GM18507 (cell line): ENCODE measurements at places on chromosomes 2 and 18.

DNA sequence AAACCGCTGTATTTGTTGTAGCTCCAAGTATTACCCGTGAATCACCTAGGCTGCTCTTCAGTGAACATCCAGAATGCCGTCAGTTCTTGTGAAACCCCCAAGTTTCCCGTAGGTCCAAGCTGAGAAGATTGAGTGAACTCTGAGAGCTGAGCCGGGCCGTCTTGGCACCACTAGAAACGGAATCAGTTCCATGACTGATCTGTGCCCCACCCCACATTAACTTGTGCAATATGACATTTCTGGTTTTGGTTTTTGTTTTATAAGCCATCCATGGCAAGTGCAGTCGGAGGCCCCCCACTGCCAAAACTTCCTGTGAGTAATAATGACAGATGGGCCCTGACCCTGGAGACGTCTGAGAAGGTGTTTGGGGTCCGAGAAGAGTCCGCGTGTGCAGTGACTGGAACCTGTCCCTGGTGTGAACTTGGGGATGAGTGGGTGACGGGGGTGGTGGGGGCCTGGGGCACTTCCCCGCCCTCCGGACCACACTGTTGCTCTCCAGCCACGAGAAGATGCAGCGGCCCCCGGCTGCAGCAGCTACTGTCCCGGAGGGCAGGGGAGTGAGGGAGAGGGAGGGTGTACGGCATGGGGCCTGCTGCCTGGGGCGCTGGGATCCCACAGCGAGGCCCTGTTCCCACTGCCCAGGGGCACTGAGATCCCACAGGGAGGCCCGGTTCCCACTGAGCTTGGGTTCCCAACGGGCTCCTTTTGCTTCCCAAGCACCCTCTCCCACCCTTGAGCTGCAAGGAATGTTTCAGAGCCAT is 26.5 kb downstream of the NFATC1 start:
- DNase-seq = peak; percentile 49

- no peak for DNase-seq
Observed at GRCh38 chr2:11640132-11640531, 29.9 kb downstream of the NTSR2 start.

DNA sequence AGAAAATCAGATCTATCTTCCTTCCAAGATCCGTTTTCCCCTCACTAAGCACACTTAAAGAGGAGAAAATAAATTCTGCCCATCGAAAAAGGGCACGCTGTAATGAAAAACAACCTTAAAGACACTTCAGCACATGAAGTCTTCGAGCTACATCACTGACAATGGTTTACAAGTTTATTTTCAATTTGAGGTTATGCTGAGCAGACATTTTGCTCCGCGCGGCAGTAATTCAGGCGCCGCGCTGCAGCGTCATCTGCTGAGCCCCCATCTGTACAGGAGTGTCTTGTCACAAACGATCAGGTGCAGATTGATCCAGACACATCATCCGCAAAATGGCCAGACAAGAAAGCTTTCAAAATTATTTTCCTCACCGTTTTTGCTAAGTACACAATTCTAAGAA is 341.7 kb downstream of the STK39 start:
- DNase-seq = no peak

- DNase-seq = no peak
Observed at GRCh38 chr18:35481960-35482366, 15.8 kb downstream of the INO80C start.

DNA sequence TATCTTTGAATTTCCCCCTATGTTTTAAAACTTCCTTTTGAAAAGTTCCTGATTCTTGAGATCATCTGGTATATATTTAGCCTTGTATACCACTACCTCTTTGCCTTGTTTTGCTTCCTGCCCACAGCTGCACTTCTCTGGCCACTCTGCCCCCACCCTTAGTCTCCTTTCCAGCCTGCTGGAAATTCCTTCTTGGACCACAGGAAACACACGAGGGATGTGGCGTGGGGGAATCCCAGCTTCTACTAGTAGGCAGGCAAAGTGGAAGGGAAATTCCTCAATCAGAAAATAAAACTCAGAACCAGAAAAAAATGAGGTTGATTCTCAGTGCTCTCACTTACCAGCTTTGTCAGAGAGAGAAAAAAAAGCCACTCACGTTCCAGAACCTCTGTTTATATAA is 13.4 kb downstream of the IL18RAP start:
- no peak for DNase-seq
